ENCODE measurements at places on chromosomes 12 and 14.

GRCh38 chr12:43098766-43099550 is 453.0 kb downstream of the ADAMTS20 start:
- DNase-seq: no peak

DNA sequence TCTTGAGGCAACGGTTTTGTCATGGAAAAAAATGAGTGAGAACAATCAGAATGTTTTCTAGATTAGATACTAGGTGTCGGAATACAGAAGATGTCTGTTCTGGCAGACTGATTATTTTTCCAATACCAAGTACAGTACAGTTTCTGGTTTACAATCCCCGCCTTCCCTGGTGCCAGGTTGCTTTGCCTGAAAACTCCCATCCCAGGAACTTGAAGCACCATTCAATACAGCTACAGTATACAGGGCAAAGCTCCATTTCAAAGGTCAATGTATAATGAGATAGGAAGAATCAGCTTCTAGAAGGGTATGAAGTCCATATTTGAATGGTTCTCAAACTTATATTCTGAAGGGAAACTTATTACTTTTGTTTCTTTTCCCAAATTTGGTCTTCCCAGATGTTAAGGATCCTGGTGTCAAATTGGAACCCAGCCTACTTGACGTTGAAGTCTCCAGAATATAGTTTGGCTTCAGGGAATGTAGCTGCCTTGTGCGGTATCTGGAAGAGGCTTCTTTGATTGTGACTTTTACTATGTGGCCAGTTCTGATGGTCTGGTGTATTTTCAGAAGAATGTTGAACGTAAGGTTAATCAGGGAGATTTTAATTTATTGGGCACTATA is 238.0 kb upstream of the ATP2B1 start:
- no peak for DNase-seq

DNA sequence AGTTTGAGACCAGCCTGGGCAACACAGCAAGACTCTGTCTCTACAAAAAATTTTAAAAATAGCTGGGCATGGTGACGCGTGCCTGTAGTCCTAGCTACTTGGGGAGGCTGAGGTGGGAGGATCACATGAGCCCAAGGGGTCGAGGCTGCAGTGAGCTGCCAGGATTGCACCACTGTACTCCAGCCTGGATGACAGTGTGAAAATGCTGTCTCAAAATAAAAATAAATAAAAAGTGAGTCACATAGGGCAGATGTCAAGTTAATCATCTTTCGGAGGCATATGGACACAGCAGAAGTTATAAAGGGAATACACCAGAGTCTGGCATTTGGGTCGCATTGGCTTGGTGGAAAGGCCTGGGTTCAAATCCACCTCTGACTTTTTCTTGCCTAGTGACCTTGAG is 92.7 kb downstream of the PHETA1 start:
- no peak for DNase-seq

DNA sequence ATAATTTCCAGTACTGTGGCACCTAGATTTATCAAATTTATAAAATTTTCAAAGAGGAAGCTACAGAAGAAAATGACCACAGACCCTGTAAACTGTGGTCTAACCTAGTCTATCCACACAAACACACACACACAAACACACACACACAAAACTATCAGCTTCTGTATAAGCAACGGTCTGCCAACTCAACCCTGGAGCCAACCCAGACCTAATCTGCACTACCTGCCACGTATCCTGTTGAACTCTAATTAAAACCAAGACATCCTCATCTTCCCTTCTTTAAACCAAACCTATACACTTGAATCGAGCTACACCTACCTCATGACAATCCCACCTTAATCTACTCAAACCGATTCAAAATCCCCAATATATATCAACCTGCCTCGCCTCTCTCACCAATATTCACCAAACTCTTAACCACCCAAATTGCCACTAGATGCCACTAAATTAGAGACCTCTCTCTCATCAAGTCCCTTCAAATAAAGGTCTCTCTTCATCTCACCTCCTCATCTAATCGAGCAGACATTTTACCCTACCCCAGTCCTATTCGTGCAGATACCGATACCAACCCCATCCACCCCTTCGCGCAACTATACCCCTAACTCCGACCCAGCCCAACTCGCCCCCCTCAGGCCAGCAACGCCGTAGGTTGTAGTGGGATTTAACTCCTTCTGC is 808 bp downstream of the ACIN1 start:
- no peak for DNase-seq

GRCh38 chr14:102574281-102575159 is 17.9 kb upstream of the RCOR1 start:
- no peak for DNase-seq

- no peak for DNase-seq
These were observed 124.6 kb upstream of the BCL2L14 start for GRCh38 chr12:11946161-11946560.

GRCh38 chr14:52356025-52356424 is 41.9 kb downstream of the PTGER2 start:
- DNase-seq: no peak

GRCh38 chr12:57521525-57522010 is 1.1 kb upstream of the MBD6 start:
- no peak for DNase-seq

GRCh38 chr14:67764496-67764895 is 51.9 kb downstream of the ZFYVE26 start:
- no peak for DNase-seq

DNA sequence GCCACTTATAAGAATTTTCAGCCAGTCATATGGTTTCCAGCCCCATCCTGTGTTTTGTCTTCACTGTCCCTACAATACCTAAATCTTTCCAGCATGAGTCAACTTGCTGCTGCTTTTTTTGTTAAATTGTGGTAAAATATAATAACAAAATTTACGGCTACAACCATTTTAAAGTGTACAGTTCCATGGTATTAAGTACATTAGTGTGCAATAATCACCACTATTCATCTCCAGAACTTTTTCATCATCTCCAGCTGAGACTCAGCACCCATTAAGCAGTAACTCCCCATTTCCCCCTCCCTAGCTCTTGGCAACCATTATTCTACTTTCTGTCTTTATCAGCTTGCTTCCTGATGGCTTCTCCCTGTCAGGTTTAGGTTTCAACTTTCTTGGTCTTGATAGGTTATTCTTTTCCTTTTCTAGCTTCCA is 39.1 kb downstream of the FRS2 start:
- no peak for DNase-seq

- no peak for DNase-seq
These were observed 149.0 kb upstream of the RMST start for GRCh38 chr12:97313471-97314190.

GRCh38 chr14:98952593-98953350 is 319.2 kb downstream of the BCL11B start:
- no peak for DNase-seq

GRCh38 chr14:76464856-76465255 is 88.9 kb downstream of the ESRRB start:
- DNase-seq: no peak

- DNase-seq: no peak
These were observed 337 bp downstream of the ZC2HC1C start for GRCh38 chr14:75069811-75070145.

- DNase-seq: no peak
These were observed 110.5 kb upstream of the FUT8 start for GRCh38 chr14:65301862-65302539.

- no peak for DNase-seq
These were observed 43.8 kb upstream of the PRIMA1 start for GRCh38 chr14:93832081-93832480.

GRCh38 chr12:75692876-75693275 is 181.5 kb upstream of the KRR1 start:
- no peak for DNase-seq

GRCh38 chr12:114404083-114404925 is 1.6 kb downstream of the TBX5 start:
- no peak for DNase-seq

- DNase-seq: no peak
These were observed 131.4 kb downstream of the BBS10 start for GRCh38 chr12:76216585-76217472.

- DNase-seq: no peak
These were observed 406 bp downstream of the PARP2 start for GRCh38 chr14:20343862-20344220.

DNA sequence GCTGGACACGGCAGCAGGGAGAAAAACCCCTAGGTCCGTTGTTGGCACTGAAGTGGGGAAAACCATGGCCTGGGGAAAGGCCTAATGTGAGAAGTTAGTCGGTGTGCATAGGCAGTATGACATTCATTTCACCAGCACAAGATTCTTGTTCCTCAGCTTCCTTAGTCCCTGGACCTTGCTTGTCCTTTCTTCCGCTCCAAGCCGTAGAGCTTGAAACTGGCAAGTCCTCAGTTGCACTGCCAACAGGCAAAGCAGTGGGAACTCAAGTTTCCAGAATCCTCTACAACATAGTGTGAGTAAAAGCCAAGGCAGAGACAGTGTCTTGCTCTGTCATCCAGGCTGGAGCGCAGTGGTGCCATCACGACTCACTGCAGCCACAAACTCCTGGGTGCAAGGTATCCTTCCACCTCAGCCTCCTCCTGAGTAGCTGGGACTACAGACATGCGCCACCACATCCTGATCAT is 138.5 kb upstream of the AMIGO2 start:
- DNase-seq: no peak

- DNase-seq: no peak
These were observed 38.0 kb downstream of the TMEM63C start for GRCh38 chr14:77219591-77219990.

Measured in GM18507 (cell line).